ENCODE measurements at places on chromosomes 1 and 21.

DNA sequence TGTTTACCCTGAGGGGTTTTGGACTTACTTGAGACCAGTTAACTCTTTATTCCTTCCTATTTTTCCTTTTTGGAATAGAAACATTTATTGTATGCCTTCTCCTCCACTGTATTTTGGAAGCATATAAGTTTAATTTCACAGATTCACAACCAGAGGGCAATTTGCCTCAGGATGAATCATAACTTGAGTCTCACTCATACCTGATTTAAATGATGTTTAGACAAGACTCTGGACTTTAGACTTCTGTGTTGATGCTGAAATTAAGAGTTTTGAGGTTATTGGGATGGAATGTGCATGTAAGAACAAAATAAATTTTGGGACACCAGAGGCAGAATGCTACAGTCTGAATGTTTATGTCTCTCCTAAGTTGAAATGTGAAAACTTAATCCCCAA is 7.1 kb upstream of the ADAM30 start:
- no peaks in the 10 kb centered on the region for H3K36me3 ChIP-seq
- H3K27ac ChIP-seq, result no peak overlapping the region
- H3K27me3 ChIP-seq, result no peaks in the 10 kb centered on the region
- no peak for DNase-seq

DNA sequence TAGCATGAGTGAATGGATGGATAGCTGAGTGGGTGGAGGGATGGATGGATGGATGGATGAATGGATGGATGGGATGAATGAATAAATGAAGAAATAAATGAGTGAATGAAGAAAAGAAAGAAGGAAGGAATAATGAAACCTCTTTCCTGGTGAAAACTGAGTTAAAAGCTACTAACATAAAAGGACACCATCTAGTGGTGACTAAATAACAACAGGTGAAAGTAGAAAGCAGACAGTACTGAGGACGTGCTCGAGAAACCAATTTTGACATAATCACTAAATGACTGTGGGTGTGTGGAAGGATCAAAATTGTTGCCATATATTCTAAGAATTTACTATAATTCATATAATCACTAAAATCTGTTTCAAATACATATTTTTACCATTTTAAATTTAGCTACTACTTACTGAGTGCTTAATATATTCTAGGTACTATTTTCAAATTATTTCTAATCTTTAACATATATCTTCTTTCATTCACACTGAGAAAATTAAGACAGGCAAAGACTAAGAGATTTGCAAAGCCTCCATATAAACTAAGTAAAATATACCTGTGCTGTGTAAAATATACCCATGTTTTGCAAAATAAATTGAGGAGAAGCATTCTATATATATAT is 522.9 kb downstream of the LRRIQ3 start:
- H3K36me3 ChIP-seq, result no peaks in the 10 kb centered on the region
- H3K4me1 ChIP-seq, result no peaks in the 10 kb centered on the region
- H3K4me3 ChIP-seq, result no peak overlapping the region
- no peak for DNase-seq
- H3K27me3 ChIP-seq, result no peaks in the 10 kb centered on the region

GRCh38 chr1:235111107-235111506 is 17.5 kb downstream of the TOMM20 start:
- no peaks in the 10 kb centered on the region for H3K27me3 ChIP-seq
- no peak overlapping the region for H3K27ac ChIP-seq
- H3K36me3 ChIP-seq, result peaks cover 44% of the 10 kb centered on the region
- no peak for DNase-seq
- H3K4me1 ChIP-seq, result no peaks in the 10 kb centered on the region
- H3K4me3 ChIP-seq, result no peak overlapping the region

DNA sequence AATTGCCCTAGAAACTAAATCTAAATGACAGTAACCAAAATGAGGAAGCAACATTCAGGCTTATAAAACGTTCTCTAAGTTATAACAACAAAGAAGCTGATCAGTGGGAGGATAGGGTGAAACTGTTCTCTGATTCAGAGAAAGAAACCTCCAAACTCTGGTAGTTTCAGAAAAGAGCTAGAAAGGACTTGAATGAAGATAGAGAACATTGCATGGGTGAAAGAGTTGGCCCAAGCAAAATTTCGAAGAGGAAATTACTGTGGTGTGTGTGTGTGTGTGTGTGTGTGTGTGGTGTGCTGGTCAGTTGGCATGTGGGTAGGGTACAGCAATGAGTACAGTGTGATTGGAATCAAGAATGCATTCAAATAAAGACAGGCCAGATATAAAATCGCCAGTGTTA is 16.5 kb upstream of the SPAG17 start:
- no peaks in the 10 kb centered on the region for H3K36me3 ChIP-seq
- no peaks in the 10 kb centered on the region for H3K27me3 ChIP-seq
- no peak overlapping the region for H3K4me3 ChIP-seq
- H3K27ac ChIP-seq, result no peak overlapping the region

- H3K36me3 ChIP-seq, result no peaks in the 10 kb centered on the region
- no peak for DNase-seq
- H3K4me1 ChIP-seq, result no peaks in the 10 kb centered on the region
- no peak overlapping the region for H3K27ac ChIP-seq
- H3K27me3 ChIP-seq, result no peaks in the 10 kb centered on the region
These were observed 145.6 kb upstream of the NFIA start for GRCh38 chr1:60936591-60937342.

DNA sequence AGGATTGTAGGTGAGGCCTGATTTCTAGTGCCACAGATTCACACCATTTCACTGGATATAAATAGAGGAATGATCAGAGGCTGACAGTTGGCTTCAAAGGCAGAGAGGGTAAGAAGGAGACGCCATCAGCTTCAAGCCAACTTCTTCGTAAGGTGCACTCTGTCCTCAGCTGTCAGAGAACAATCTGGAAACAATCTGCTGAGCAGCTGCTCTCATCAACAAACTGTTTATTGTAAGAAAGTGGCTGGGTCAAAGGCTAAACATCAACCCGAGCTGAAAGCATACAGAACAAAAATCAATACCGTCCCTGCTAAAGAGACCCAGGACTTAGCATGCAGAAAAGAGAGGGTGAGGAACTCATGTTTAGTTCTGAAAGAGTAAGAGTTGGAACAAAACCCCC is 48.2 kb downstream of the HLCS start:
- no peaks in the 10 kb centered on the region for H3K4me1 ChIP-seq
- H3K27me3 ChIP-seq, result no peaks in the 10 kb centered on the region
- no peak for DNase-seq
- no peak overlapping the region for H3K4me3 ChIP-seq
- no peaks in the 10 kb centered on the region for H3K36me3 ChIP-seq

- no peak overlapping the region for H3K4me3 ChIP-seq
- H3K27me3 ChIP-seq, result no peaks in the 10 kb centered on the region
- H3K36me3 ChIP-seq, result no peaks in the 10 kb centered on the region
These were observed 110.8 kb downstream of the PLPP3 start for GRCh38 chr1:56468518-56468917.

- DNase-seq, result no peak
- H3K36me3 ChIP-seq, result no peaks in the 10 kb centered on the region
- no peaks in the 10 kb centered on the region for H3K27me3 ChIP-seq
- no peak overlapping the region for H3K27ac ChIP-seq
- H3K4me1 ChIP-seq, result no peaks in the 10 kb centered on the region
- H3K4me3 ChIP-seq, result no peak overlapping the region
These were observed 106.2 kb downstream of the TOMM20 start for GRCh38 chr1:235022341-235022980.

GRCh38 chr1:20361401-20361800 is 70.7 kb downstream of the VWA5B1 start:
- DNase-seq, result no peak
- H3K4me3 ChIP-seq, result no peak overlapping the region
- H3K4me1 ChIP-seq, result no peaks in the 10 kb centered on the region

DNA sequence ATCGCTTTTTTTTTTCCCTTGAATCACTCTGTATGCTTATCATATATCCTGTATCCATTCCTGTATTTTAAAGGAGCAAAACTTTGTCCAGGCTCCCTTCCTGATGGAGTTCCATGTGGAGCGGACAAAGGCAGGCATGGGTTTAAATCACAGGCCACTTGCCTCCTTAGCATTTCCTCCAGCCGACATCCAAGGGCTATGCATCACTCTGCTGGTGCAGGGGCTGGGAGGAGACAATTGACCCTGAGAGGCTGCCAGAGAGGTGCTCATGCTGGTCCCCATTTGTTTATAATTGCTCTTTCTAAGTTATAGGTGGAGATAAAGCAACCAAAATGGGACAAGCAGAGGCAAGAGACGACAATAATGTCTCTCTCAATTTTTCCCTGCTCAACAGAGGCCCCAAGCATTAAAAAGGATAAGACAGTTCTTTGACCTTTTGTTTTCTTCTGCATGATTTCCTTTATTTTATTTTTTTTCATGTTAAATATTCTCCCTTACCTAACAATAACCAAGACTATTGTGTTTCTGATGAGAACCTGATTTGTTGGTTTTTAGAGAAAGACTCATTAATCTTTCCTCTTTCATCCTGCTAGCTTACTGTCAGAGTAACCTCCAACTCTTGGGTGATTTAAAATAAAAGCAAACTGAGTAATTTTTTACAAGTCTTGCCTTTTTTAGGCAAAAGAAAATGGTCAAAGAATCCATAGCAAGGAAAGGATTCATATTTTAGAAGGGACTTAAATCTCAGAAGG is 353.7 kb downstream of the ADGRL2 start:
- H3K36me3 ChIP-seq, result no peaks in the 10 kb centered on the region
- H3K4me3 ChIP-seq, result no peak overlapping the region
- no peaks in the 10 kb centered on the region for H3K27me3 ChIP-seq
- no peaks in the 10 kb centered on the region for H3K4me1 ChIP-seq

GRCh38 chr21:18191139-18191538 is 53.5 kb upstream of the CHODL start:
- no peaks in the 10 kb centered on the region for H3K27me3 ChIP-seq
- H3K36me3 ChIP-seq, result no peaks in the 10 kb centered on the region
- no peak overlapping the region for H3K4me3 ChIP-seq

DNA sequence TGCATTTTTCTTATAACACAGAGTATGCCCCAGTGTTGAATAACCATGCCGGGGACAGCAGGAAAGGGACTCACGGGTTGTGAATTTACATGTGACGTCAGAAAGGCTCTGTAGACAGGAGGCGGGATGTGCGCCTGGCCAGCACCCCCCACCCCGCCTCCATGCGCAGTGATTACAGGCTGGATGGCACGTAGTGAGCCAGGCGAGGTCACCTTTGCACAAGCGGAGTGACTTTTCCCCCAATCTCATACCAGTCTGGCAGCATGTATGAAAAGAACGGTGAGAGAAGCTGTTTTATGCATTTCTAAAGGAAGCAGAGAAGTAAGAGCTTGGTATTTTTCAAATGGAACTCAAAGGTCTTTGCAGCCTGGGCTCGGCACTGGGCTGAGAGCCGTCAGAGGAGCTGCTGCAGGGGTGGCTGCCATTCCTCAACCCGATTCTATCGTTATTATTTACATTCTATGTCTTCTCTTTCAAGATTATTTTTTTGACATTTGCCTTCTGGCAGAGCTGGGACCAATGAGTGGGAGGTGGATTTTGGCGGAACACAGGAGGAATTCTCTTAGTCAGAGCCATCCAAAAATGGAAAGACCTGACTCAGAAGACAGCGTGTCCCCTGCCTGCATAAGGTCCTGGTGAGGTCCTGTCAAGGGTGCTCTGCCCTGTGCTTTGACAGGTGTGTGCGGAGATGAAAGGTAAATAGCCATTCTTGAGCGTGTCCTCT is 115.6 kb upstream of the SLC45A1 start:
- H3K36me3 ChIP-seq, result no peaks in the 10 kb centered on the region
- H3K4me1 ChIP-seq, result peaks cover 5% of the 10 kb centered on the region
- no peak overlapping the region for H3K4me3 ChIP-seq
- no peak overlapping the region for H3K27ac ChIP-seq
- DNase-seq, result no peak
- H3K27me3 ChIP-seq, result no peaks in the 10 kb centered on the region

DNA sequence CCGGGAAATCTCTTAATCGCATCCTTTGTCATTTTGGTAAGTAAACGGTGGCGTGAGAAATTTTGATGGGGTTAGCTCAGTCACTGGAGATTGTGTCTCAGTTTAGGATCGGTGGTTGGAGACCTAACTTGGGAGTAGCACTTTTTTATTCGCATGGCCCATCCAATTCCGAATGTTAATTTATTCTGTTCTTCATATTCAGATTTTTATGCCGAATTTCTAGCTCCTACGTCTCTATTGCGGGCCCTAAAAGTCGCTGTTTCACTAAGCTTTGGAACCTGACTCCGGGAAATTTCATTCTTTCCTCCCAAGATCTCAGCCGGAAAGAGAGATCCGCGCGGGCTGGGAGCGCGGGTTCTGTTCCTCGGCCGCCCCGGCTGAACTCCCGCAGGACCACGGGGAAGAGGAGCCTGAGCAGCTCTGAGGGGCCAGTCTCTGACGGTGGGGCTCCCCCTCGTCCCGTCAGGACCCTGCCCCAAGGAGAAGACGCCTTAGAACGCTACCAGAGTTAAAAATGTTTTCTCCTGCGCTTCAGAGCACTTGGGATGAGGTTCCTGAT is 279.7 kb downstream of the FAM72C start:
- H3K4me1 ChIP-seq, result no peaks in the 10 kb centered on the region
- H3K36me3 ChIP-seq, result no peaks in the 10 kb centered on the region
- no peak overlapping the region for H3K27ac ChIP-seq
- no peaks in the 10 kb centered on the region for H3K27me3 ChIP-seq

DNA sequence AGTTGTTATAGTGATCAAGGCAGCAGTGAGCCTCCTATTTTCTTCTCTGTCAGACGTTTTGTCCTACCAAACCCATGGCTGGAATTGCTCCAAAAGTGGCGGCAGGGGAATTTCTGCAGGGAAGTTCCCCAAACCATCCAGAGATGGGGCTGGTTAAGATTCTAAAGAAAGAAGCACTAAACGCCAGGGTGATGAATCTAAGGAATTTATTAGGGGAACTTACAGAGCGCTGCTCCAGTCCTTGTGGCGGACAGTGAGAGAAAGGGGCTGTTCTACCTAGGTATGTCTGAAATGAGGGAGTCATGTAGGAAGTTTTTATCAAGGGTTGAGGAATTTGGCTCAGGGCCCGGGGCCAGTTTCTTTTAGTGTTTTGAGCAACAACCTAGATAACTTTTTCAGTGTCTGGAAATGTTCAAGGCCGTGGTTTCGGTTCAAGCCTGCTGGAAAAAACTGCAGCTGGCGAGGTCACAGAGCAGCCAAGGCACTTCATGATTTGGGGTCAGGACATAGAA is 222.4 kb upstream of the B3GALT2 start:
- H3K4me1 ChIP-seq, result peaks cover 29% of the 10 kb centered on the region
- no peak for DNase-seq
- H3K27me3 ChIP-seq, result no peaks in the 10 kb centered on the region
- no peaks in the 10 kb centered on the region for H3K36me3 ChIP-seq
- no peak overlapping the region for H3K27ac ChIP-seq

- no peak overlapping the region for H3K27ac ChIP-seq
- no peak overlapping the region for H3K4me3 ChIP-seq
- no peaks in the 10 kb centered on the region for H3K36me3 ChIP-seq
These were observed 27.1 kb upstream of the POU3F1 start for GRCh38 chr1:38073534-38074301.

DNA sequence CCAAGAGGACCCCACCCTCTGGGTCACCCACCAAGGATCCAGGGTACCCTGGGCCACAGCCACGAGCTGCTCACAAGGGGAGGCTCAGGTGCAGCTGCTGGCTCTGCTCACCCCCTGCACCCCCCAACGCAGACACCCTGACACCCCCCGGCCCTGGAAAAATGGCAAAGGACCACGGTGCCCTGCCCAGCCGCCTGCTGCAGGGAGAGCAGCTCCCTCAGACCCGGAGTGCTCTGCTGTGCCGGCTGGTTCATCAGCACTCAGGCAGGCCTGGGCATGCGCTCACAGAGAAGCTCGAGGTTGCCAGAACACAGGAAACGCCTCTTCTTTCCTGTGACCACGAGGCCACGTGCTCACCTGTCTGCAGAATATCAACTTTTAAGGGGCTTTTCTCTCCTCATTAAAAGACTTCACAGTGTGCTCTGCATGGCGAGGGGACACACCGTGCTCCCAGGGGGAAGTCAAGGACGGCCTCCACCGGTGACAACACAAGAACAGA is 4.3 kb upstream of the C1QTNF12 start:
- no peaks in the 10 kb centered on the region for H3K36me3 ChIP-seq
- H3K27ac ChIP-seq, result no peak overlapping the region
- peak overlapping the region; percentile 7 for H3K4me3 ChIP-seq
- DNase-seq, result peak; percentile 78
- peaks cover 13% of the 10 kb centered on the region for H3K4me1 ChIP-seq
